Caki2 (cell line): ENCODE measurements at places on chromosomes 6 and 20.

DNA sequence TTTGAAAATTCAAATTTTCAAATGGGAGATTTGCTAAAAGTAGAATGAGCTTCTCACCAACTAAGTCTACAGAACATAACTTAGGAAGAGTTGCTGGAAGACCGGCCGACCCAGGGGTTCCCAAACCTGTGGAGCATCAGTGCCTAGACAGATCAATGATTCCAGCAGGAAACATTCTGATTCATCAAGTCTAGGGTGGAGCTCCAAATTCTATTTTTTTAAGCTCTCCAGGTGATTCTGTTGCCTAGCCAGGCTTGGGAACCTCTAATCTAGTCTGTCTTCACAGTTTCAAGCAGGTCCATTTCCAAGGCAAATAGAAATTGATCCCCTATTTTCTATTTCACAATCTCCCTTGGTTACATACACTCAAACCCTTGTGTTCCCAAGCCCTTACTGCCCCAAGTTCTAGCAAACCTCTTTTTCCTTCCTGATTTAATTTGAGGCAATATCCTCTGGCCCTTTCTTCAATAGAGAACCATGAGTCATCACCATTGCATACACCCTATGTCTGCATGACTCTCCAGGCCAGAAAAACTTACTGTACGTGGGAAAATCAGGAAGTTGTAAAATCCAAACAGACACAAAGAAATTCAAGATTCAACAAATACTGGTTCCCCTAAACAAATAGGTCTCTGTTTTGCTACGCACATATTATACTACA is 8.9 kb downstream of the ATXN1 start:
- DNase-seq, result peak; percentile 68

DNA sequence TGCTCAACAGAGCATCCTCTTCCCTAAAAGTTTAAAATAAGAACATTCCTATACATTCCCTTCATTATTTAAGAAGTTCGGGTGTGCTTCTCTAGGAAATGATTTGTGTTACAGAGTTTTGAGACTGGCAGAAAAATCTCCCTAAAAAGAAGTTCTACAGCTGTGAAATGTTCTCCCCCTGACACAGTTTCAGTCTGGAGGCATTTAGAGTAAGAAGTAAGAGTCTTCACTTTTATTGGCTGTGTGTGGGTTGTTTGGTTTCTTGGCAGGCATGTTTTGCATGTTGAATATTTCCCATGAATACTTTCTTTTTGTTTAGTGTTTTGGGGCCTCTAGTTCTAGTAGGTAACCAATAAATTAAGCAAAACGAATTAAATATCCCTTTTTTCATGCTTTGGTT is 195.9 kb downstream of the TENT5A start:
- DNase-seq, result no peak

GRCh38 chr6:119594907-119595306 is 245.3 kb upstream of the MAN1A1 start:
- no peak for DNase-seq

GRCh38 chr6:80449726-80450125 is 343.3 kb downstream of the BCKDHB start:
- DNase-seq, result no peak

- no peak for DNase-seq
These were observed 901.3 kb upstream of the CITED2 start for GRCh38 chr6:140275725-140276124.

GRCh38 chr6:122484760-122485159 is 13.2 kb upstream of the SERINC1 start:
- no peak for DNase-seq

DNA sequence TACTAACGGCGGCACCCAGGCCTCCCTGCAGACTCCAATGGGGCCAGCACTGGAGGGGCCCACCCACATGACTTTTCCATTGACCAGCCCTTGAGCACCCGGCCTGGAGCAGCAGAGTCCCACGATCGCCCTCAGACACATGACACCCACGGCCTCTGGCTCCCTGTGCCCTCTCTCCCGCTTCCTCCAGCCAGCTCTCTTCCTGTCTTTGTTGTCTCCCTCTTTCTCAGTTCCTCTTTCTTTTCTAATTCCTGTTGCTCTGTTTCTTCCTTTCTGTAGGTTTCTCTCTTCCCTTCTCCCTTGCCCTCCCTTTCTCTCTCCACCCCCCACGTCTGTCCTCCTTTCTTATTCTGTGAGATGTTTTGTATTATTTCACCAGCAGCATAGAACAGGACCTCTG is 26.1 kb upstream of the FANCE start:
- no peak for DNase-seq

- no peak for DNase-seq
These were observed 525.4 kb upstream of the RNF217 start for GRCh38 chr6:124436803-124437202.

- no peak for DNase-seq
These were observed 12.3 kb downstream of the TMEM30A start for GRCh38 chr6:75272145-75272840.

GRCh38 chr20:1687053-1687452 is 29.5 kb upstream of the SIRPG start:
- DNase-seq, result no peak

DNA sequence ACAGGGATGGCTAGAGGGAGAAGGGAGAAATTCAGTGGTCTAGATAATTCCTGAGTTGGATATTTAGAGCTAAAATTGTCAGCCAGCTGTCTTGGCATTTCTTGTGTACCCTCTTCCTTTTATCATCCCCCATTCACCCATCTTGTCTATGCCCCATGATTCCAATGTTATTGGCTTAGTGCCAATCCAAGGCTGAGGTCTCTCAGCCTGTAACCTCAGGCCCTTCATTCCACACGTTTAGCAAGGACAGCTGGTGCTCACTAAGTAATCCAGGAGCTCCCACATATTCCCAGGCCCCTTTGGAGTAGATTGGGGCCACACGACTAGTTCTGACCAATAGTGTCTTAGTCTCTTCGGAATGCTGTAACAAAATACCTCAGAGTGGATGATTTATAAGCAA is 112.4 kb upstream of the ATXN1 start:
- DNase-seq, result no peak

GRCh38 chr6:82841309-82841708 is 224.3 kb downstream of the UBE3D start:
- no peak for DNase-seq

GRCh38 chr6:15505463-15505918 is 157.3 kb downstream of the DTNBP1 start:
- no peak for DNase-seq

DNA sequence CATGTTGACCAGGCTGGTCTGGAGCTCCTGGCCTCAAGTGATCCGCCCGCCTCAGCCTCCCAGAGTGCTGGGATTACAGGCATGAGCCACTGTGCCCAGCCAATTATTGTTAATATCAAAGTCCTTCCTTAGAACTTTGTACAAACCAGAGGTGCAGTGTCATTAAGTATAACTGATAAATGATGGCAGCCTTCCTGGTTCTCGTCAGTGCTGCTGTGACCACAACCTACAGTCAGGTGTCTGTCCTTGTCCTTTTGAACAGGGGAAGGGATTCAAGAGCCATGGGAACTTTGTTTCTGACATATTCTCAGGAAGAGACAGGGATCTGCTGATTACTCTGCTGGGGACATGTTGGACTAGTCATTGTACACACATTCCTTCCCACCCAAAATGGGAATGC is 103.2 kb upstream of the TIAM2 start:
- peak; percentile 17 for DNase-seq

DNA sequence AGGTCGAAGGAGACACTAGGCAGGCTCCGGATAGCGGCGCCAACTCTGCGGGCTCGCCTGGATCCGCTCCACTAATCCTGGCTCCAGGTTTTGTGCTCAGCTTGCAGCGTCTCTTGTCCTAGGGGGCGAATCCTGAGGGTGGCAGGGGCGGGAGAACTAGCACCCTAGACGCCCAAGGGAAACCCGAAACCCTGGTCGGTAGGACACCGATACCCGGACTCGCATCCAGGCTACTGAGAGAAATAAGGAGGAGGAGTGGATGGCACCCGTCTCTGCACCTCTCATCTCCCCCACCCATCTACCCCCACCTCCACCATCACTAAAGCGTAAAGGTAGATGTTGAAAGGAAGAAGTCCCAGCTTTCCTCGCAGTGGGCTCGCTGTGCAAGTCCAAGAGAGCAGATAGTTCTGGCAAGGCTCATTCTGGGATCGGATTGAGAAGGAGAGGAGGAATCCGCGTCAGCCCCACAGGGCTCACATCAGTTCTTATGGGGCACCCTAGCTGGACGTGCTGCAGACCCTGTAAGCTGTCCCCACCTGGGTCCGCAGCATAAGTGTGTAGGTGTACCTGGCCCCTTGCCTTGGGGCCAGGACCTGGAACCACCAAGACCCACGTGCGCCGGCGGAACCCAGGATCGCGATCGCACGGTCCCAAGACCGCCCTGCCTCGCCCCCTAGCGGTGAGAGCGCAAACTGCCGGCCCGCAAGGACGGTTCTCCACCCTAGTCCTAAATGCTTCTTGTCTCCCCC is 6.9 kb downstream of the SLC32A1 start:
- peak; percentile 67 for DNase-seq

DNA sequence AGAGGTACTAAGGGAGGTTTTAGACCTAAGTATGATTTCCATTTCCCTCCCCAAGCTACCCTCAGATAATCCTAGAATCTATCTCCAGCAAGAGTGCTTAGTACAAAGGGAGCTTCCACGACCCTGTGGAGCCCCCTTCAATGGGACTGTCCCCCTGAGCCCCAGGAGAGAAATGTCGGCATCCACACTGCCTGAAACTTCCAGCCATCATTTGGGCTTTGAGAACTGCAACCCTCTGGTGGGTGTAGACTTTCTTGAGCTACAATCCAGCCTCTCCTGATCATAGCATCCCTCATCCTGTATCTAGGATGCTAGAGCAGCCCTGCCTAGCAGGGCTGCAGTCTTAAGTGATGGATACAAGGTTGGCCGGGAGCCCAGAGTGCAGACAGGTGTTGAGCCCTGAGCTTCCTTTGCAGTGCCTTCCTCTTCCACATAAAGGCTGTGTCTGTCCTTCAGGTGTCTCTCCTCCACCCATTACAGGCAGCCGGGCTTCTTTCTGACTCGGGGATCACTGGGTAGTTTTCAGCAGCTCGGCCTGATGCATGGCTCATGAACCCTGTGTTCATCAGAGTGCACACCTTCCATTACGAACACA is 424.5 kb downstream of the PREX1 start:
- DNase-seq, result no peak

GRCh38 chr6:163386329-163386908 is 28.1 kb upstream of the QKI start:
- DNase-seq, result no peak

GRCh38 chr6:170439366-170440361 is 113.4 kb downstream of the PSMB1 start:
- DNase-seq, result no peak

GRCh38 chr6:83853178-83854000 is at the start of gene RIPPLY2:
RIPPLY2 (plus strand) TSS chr6:83853360; CDS start chr6:83853417, 57 bp downstream.
- DNase-seq, result no peak

DNA sequence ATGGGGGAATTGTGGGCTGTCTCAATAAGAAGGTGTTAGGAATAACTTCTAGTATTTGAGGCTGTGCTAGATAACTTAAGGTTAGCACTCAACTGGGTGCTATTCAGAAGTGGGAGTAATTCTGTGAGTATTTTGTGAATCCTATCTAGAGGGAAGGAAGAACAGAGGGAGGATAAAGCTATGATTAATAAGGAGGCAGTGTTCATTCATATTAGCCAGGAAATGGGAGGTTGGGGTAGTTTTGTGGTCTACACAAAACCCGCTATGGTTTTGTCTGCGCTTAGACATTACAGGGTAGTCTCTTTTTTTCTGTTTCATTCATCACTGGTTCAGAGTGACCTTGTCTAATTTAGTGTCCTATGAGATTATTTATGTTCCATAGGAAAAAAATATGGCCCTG is 341.0 kb downstream of the ARHGAP18 start:
- DNase-seq, result no peak

DNA sequence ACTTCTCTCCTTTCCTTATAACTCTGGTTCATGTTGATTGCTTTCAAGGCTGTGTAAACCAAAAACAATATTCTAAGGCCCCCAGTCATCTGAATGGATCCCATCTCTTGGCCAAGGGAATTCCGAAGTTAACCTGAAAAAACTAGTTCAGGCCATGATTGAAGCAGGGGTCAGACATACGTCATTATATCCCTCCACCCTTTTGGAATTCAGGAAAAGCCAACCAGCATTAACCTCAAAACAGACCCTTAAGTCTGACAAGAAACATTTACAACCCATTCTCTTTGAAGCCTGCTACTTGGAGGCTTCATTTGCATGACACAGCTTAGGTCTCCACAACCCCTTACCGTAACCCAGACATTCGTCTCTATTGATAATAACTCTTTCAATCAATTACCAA is 39.7 kb downstream of the SLC26A8 start:
- no peak for DNase-seq

DNA sequence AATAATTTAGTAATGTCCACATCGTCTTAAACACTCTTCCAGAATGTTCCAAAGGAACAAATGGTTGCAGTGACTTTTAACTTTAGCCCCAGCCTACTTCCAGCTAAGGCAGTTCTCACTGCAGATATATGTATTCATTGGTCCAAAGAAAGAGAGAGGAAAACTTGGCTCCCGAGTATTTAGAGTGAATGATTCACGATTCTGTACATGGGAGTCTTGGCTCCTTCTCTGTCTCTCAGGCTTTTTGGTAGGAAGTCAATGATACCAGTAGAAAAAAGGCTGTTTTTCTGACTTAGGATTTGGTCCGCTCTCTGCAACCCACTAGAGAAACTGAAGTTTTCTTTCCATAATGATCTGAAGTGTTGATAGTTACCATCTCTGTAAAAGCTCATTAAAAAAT is 38.6 kb downstream of the E2F3 start:
- no peak for DNase-seq

DNA sequence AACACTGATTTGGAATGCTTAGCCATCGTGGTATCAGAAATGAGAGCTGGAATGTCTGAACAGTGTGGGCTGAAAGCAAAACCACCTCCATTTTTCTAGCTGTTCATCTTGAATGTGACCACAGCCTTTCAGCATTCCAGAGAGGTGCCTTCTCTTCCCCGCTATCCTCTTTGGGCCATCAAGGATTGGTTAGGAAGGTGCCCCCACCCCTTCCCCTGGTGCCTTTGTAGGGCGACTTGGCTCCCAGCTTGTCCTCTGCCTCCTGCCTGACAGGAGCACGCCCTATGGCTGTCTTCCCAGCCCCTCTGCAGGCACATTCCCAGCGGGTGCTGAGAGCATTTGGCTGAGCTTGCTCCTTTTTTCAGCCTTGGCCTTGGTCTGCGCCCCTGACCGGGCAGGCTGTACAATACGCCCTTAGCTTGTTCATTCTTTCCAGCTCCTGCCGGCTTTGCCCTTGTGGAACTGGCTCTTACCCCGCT is 97.5 kb downstream of the ARMC2 start:
- DNase-seq, result no peak

DNA sequence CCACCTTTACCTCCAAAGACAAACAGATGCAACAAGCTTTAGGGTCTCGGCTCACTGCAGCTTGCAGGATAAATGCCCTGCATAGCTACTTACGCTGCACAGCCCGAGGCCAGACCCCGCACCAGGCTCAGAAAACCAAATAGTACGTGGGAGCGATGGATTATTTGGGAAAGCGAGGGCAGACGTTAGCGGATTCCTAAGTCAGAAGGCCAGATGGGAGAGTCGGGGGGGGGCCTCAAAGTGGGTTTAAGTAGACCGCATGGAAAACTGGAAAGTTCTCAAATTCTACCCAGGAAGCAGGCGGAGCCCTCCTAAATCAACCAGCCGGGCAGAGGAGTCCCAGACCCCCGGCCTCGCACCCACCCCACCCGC is 382 bp downstream of the SFT2D1 start:
- DNase-seq, result no peak

GRCh38 chr6:136334853-136335252 is 45.2 kb upstream of the BCLAF1 start:
- DNase-seq, result no peak

GRCh38 chr20:20237093-20237959 is 130.6 kb upstream of the INSM1 start:
- DNase-seq, result peak; percentile 16

GRCh38 chr6:14765721-14766390 is 480.0 kb upstream of the JARID2 start:
- DNase-seq, result no peak
